ENCODE measurements at places on chromosomes 1 and 21.

GRCh38 chr1:57248830-57249229 is 175.0 kb downstream of the DAB1 start:
- no peak for DNase-seq

GRCh38 chr1:100611086-100611485 is 73.1 kb downstream of the GPR88 start:
- no peak for DNase-seq

DNA sequence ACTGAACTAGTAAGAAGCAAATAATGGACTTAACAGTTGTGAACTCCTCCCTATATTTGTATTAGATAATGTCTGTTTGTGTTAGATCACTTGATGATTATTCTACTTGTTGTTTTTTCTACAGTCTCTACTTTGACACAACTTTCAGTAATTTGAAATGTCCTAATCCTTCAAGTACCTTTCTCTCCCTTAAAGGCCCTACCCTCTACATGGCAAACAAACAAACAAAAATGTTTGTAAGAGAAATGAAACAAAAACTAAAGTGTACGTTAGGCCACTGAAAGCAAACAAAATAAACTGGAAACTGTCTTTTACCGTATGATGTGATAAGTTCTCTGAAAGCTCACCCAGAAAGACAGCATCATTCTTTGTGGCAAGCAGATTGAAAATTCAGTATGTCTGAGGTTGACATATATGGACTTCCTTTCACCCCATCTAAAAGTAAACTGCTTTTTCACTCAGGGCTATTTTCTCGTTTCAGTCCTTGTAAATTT is 255.9 kb upstream of the SNX7 start:
- no peak for DNase-seq

DNA sequence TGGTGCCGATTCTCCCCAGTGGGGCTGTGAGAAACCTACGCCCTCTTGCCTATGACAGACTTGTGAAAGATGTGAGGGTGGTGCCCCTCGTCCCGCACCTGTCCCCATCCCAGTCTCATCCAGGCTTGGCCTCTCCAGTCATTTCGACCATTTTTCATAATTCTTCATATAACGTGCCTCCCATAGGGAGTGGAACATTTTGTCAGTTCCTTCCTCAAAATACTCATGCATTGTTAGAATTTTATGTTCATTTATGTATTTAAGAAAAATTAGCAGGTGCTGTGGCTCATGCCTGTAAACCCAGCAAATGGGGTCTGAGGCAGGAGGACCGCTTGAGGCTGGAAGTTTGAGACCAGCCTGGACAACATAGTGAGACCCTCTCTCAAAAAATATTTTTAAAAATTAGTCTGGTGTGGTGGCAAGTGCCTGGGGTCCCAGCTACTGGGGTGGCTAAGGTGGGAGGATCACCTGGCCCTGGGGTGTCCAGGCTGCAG is 19.7 kb upstream of the SMPDL3B start:
- DNase-seq: no peak

DNA sequence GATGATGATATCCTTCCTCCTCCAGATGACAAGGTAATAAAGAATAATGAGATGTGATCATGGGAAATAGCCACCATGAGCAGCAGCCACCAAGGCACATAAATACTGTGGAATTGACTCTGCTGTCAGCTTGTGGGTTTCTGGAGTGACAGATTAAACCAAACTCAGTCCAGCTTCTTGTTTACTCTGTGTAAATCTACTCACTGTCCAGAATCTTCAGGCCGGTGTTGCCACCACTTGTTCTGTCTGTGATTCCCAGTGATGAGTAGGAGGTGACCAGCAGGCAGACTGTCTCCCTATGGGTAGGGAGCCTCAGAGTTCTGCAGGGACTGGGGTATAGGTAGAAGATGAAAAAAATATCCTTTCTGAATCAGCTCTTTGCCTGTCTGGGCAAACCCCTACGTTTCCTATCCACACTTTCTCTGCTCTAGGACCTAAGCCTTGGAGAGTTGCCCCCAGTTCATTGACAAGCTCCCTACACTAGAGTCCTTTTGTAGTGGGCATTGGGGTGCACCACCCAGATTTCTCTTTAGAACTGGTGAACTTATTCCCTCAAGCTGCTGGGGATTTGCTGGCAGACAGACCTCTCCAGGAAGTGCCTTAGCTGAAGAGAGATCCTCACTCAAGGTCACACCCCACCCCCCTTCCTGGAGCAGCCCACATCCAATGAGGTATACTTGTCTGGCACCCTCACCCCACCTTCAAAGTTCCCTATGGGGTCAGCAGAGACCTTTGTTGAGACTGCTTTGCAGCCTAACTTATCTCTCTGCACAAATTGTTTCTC is 47.6 kb downstream of the ATP1A1 start:
- DNase-seq: no peak

GRCh38 chr1:189405419-189405818 is 1072.2 kb downstream of the BRINP3 start:
- no peak for DNase-seq

- DNase-seq: peak; percentile 62
Observed at GRCh38 chr21:38766987-38767722, 38.6 kb upstream of the ETS2 start.

GRCh38 chr21:41800425-41801320 is 33.8 kb upstream of the RIPK4 start:
- no peak for DNase-seq

DNA sequence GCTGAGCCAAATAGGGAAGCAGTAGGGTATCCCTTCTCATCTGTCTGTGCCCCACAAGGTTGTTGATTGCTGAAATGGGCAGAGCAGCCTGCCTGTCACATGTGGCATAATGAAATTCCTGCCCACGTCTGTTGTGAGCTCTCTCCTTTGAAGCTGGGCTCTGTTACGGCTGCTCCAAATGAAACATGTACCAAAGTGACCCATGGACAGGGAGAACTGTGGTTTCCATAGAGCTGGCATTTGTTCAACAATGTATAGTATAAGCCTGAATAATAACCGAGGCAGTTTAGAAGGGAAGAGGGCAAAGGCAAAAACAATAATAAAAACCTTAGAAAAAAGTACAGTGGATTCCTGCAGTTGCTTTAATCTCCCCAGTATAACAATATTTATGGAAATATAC is 149.7 kb downstream of the LYPLAL1 start:
- DNase-seq: no peak

DNA sequence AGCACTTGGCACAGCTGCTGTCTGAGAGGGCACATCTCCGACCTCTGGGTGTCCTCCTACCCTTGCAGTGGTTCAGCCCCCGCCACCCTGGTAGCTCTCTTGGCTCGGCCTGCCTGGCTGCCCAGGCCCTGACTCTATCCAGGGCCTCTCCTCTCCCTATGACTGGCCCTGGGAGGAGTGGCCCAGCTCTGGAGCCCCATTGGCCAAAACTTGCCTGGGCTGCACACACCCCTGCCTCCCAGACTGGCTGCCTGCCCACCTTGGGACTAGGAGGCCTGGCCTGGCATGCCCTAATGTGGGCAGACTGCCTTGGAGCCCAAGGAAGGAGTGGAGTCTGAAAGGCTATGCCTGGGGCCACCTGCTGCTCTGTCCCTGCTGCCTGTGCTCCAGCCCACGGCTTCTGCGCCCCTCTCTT is 33.6 kb downstream of the ACOT11 start:
- DNase-seq: no peak

- no peak for DNase-seq
Observed at GRCh38 chr1:97143236-97143882, 421.8 kb downstream of the PTBP2 start.

DNA sequence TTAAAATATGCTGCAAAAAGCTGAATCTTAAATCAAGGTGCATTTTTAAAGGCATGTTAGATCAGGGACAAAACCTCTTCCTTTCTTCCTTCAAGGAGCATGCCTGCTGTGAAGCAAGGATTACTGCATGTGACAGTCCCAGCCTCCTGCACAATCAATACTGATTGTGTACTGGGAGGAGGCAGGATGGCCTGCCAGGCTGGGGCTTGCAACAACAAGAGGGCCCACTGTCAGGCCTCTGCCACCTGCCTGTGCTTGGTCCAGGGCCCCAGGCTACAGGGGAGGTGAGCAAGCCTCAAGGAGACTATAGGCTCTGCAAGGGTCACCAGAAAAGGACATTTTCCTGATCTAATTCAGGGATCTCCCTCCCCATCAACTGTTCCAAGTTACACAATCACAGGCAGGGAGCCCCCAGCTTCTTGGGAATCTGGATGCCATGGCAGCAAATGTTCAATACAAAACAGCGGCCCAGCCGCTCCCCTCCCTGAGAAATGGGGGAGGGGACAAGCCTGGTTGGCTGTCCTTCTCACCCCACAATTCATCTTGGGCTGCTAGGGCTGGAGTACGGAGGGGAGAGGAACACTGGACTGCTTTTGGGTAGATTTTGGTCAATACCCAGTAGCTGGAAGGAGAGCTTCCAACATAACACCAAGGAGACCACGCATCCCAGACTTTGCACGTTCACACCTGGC is 76.7 kb downstream of the SSBP3 start:
- DNase-seq: no peak

DNA sequence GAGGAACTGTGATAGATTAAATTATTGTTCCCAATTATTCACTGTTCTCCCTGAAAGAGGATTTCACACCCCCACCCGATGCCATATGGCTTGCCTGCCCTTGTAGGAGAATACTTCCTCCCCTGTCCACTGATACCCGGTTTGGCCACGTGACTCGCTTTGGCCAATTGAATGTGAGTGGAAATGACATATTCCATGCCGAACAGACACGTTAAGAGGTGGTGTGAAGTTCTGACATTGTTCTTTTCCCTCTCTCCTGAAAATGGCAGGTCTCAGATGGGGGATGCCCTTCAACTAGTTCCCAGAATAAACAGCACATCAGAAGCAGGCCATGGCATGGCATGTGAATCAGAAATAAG is 5.3 kb downstream of the STUM start:
- DNase-seq: no peak

- DNase-seq: no peak
Observed at GRCh38 chr1:101261623-101262022, 24.8 kb downstream of the S1PR1 start.

DNA sequence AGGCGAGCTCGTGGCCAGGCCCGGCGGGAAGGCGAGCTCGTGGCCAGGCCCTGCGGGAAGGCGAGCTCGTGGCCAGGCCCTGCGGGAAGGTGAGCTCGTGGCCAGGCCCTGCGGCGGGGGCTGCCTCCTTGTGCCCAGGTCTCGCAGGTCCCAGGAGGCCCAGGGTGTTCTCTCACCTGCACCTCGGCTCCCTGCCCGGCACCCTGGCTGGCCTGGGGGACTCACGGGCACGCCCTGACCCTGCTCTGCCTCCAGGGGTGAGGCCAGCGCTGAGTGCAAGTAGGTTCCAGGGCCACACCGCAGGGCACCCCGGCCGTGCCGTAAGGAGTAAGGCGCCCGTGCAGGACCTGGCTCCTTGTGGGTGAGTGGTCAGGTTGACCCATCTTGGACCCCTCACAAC is 4.4 kb downstream of the SDF4 start:
- no peak for DNase-seq

- no peak for DNase-seq
Observed at GRCh38 chr1:160193832-160194736, 3.7 kb downstream of the CASQ1 start.

GRCh38 chr1:195965475-195965874 is 642.8 kb downstream of the KCNT2 start:
- no peak for DNase-seq

- peak; percentile 57 for DNase-seq
Observed at GRCh38 chr1:16628361-16629111, 15.2 kb upstream of the NBPF1 start.

GRCh38 chr1:89587729-89588161 is 45.2 kb upstream of the LRRC8C start:
- no peak for DNase-seq

- DNase-seq: no peak
Observed at GRCh38 chr1:210291786-210292230, 36.9 kb upstream of the HHAT start.

- peak; percentile 73 for DNase-seq
Observed at GRCh38 chr1:28580722-28581530, 11.1 kb upstream of the RAB42 start.

- no peak for DNase-seq
Observed at GRCh38 chr1:227793948-227794816, 21.3 kb upstream of the PRSS38 start.

DNA sequence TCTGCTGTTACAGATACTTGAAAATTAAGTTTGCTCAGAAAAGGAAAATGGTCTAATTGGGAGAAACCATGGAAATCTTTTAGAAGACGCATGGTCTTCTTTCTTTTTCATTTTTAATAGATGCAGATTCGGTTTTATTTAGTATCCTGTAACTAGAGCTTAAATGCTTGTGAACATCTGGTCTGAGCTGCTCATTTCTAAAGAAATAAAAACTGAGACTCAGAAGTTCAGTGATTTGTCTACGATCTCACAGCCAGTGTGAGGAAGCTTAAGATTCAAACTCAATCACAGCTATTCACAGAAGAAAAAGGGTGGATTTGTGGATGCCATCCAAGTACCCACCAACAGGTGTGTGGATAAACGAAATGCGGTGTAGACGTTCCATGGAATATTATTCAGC is 80.0 kb upstream of the TIAM1 start:
- DNase-seq: no peak

- DNase-seq: no peak
Observed at GRCh38 chr1:222979561-222979960, 163.5 kb downstream of the TLR5 start.

DNA sequence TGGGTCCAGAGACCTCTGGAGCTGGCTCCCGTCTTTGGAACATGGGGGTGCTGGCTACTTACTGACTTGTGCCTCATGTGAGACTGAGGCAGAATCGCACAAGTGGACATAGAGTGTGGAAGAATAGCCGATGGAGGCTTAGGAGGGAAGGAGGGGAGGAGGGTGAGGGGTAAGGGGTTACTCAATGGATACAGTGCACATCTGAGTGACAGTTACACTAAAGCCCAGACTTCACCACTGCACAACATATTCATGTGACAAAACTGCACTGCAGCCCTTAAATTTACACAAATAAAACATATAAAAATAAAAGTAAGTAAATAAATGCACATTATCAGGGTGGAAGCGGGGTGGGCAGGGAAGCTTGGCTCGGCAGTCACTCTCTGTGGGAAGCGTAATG is 197.7 kb upstream of the RAB4A start:
- no peak for DNase-seq

DNA sequence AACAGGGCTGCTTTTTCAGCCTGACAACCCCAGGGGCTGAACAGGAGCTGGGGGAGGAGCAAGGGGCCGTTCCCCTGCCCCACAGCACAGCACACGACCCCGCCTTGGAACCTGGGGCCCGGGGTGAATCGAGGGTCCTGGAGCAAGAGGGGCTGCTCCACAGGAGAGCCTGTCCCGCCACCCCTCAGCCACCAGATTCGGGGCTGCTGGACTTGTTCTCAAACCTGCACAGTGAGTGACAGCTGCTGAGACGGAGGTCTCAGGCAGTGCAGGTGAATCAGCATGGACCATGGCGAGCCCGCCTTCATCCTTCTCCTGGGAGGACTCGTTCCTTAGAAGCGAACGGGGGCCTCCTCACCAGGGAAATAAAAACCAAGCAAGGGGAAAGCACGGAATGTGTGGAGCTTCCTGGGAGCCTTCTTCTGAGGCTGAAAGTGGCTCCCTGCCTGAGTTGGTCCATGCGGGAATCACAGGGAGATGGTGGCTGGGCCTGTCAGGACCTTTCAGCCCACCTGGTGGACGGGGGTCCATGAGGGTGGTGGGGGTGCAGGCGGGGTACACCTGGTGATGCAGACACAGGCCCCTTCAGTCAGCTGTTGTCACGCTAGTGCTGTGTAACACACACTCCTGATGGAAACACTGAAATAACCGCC is 125.4 kb downstream of the SIK1 start:
- DNase-seq: no peak

GRCh38 chr1:234212764-234213657 is 160.2 kb upstream of the COA6 start:
- DNase-seq: no peak

- no peak for DNase-seq
Observed at GRCh38 chr21:44618909-44619308, 7.0 kb downstream of the KRTAP10-8 start.

All from activated naive CD4-positive, alpha-beta T cell treated with anti-CD3 and anti-CD28 coated beads, Interleukin-2, amount 50 U/mL, for 72 hours (primary cell).